WTC11 (cell line): ENCODE measurements at places on chromosomes 2 and 18.

GRCh38 chr2:18402831-18403230 lies 157.6 kb downstream of the RDH14 start:
- DNase-seq: no peak

GRCh38 chr2:170394641-170395387 lies 216.9 kb downstream of the MYO3B start:
- DNase-seq: no peak

DNA sequence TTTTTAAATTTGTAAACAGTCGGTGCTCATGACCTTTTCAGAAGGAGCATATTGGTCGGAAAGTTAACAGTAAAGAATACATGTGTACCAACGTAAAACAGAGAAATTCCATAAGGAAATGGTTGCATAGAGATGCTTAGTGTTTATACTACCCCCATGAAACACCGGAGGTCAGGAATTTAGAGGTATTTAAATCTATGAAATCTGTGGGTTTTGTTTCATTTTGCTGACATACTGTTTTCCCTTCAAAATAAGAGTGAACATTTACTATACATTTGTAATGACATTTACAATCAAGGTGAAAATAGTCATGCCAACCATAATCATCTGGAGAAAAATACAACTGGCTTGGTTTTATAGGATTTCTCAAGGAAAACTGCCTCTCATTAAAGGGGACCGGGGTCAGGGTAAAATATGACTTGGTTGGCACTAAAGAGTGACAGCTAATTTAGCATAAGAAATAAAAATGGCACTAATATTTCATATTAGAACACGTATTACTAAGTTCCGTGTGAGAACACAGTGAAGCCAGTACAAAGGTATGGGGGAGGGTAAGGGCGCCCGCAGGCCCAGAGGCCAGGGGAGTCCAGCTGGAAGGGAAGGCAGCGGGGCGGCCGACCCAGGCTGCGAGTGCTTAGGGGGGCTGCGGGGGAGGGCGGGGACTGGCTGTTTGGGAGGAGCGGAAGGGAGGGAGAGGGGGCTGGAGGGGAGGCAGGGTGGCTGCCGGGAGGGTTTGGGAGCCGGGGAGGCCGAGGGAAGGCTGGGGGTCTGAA lies 1.1 kb upstream of the RNU4ATAC start:
- no peak for DNase-seq

DNA sequence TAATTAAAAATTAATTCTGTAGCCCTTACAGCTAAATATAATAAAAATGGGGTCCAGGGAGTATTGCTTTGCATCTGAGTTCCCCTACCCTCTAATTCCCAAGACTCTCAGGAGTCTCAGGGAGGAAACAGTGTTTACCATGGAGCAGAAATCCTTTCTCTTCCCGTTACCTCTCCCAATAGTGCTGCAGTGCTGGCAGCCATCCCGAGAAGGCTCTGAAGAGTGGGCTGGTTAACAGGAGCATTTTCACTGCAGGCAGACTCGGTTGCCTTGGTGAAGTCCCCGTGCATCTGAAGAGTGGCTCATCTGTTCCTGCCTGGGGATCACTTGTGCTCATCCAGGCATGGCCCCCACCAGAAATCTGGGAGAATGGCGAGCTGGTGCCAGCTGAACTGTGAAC lies 41.8 kb upstream of the TMEM178A start:
- no peak for DNase-seq

DNA sequence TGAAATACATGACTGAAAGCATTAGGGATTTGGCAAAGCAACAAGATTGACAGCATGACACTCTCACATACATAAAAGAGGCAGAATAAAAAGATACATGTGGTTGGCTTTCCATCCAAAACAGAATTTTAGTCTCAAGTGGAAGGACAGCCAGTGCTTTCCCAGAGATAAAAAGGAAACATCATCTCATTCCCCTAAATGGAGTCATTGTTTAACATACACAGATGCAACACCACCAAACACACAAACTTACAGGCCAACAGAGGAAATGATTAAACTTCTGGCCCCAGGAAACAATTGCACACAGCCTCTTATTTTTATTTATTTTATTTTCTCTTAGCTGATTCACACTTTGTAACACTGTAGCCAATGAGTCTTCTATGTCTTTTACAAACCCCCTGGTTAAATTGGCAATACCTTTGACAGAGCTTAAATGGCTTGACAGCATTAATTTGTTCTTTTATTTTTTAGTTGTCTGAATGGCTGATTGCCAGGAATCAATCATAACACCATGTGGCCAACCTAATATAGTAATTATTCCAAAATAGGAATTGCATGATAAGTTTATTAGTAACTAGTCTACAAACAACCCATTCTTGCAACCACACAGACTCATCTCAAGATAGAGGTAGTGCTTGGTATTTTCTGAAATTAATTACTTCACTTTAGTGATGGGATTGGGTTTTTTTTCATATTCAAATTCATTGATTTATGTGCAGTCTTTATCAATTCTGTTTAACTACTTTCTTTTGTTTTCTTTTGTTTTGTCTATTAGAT lies 190.5 kb downstream of the RND3 start:
- DNase-seq: no peak

DNA sequence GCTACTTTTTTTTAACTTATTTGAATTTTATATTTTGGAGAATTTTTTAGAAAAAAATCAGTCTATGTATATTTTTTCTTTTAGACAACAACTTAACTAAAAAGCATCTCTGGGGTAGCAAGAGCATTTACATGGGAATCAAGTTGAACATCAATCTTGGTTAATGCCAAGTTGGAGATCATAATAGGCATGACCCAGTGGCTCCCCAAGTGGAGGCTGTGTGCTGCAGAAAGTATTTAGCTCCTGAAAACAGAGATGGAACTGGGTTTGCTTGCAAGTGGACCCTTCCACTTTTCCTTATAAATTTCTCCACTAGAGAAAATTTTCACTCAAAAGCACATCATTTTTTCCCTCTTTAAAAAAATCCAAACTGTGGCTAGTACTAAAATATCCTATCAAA lies 23.9 kb upstream of the CAVIN2 start:
- DNase-seq: peak; percentile 14

GRCh38 chr2:179913809-179914208 lies 52.4 kb upstream of the ZNF385B start:
- DNase-seq: no peak

DNA sequence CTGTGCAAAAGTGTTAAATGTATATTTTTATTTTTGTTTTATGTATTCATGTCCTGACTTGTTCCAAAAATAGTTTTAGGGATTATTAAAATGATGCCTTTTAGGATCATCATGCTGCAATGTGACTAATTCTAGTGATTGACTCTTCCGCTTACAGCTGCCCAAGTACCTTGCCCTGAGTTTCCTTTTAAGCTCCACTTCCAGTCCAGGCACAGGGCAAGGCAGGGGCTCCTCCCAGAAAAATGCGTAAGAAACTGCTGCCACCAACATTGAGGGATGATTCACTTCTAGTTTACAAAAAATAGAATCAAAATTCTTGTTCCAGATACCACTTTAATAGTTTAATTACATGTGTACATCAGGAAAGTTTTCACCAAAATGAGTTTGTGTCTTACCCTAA lies 116.4 kb downstream of the IRS1 start:
- no peak for DNase-seq

- no peak for DNase-seq
These were observed 93.8 kb downstream of the SCG2 start for GRCh38 chr2:223508372-223508771.

- DNase-seq: no peak
These were observed 163.9 kb downstream of the DDX1 start for GRCh38 chr2:15755528-15755927.

- no peak for DNase-seq
These were observed 81.5 kb downstream of the NCKAP5 start for GRCh38 chr2:133486771-133487191.

GRCh38 chr2:69483024-69483423 lies 45.8 kb upstream of the NFU1 start:
- DNase-seq: no peak

DNA sequence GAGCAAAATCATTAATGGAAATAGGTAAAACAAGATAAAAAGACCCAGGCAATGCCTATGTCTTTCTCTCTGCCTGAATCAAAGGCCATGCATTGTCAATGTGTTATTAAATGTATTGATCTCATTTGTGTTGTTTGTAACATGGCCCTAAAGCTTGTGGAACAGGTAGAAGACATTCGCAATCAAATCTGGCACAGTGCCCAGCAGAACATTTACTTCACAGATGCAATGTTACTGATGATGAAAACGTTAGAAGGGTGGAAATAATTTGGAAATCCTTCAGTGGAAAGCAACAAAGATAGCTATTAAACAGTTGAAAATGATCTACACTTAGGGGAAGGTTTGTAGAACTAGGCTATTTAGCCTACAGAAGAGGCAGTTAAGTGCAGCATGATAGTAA lies 368.2 kb downstream of the EPHA4 start:
- no peak for DNase-seq

DNA sequence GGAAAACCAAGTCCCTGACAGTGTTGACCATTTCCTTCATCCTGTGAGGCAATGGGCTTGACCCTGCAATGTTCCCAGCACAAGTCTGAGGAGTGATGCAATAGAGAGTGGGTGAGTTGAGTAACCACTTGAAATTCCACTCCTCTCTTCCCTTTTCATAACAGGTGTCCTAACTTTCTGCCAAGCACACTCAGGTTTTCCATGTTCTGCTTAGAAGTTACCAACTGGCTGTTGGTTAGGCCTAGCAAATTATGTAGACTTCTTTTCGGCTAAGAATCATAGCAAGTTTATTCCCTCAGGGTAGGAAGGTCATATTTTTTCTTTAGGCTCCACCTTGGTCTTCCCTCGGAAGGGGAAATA lies 11.5 kb downstream of the GNLY start:
- DNase-seq: no peak

- DNase-seq: no peak
These were observed 290.8 kb downstream of the DYSF start for GRCh38 chr2:71743995-71744675.

- DNase-seq: no peak
These were observed 87.9 kb upstream of the ATG16L1 start for GRCh38 chr2:233163486-233164103.

- DNase-seq: no peak
These were observed 193.2 kb upstream of the TWIST2 start for GRCh38 chr2:238654479-238655197.

DNA sequence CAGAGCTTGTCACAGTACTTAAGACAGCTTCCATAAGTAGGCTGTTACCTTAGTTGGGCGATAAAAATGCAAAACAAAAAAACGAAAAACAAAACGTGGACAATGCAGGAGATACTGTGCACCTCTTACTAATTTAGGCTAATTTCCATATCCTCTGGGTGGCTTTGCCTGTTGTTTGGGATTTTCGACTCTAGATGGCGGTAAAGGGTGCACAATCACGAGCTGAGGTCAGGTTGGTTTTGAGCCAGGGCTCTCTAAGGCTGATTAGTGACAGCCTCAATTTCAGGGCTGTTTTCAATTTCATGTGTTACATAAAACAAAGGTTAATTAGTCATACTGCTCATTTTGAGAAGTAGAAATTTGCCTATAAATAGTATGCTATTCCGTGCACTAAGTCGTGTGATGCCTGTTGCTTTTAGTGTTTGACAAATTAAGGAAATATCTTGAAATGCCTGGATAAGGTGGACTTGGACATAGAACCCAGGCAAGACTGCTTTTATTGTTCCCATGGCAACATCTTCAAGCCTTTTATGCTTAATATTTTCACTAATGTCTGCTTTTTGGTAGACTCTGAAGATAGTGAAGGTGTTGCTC lies 493.1 kb downstream of the SOCS6 start:
- peak; percentile 37 for DNase-seq

- no peak for DNase-seq
These were observed 53.2 kb downstream of the CSRNP3 start for GRCh38 chr2:165522719-165523118.

DNA sequence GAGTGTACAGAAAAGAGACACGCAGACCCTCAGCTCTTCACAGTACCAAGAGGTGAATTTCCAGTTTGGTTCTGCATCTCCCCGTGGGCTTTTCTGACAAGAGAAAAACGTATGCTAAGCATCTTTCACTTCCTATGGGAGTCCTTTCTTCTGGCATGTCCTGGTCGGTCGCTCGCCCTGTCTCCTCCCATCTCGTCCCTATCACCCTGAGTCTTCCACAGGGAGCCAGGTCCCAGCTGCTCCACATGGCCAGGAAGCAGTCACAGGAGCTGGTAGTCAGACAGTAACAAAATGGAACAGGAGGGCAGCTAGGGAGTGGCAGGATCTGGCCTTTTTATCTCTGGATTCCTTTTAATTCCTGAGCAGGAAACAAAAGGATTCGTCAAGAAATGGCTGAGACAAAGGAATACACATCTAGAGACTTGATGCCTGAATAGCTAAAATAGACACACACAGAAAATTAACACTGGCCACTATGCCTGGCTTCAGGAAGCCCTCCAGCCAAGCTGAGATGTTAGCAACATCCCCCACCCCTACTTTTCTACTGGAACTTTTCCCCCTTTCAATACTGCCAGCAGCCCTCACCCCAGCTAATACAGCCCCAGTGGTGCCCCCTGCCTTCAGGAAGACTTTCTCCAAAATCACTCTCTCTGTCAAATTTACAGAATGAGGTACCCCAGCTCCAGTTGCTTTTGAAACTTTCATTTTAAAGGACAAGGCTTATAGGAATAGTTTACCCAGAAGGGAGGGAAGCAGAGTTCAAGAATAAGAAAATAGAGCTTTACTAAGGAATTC lies 136.1 kb downstream of the DNER start:
- peak; percentile 32 for DNase-seq

DNA sequence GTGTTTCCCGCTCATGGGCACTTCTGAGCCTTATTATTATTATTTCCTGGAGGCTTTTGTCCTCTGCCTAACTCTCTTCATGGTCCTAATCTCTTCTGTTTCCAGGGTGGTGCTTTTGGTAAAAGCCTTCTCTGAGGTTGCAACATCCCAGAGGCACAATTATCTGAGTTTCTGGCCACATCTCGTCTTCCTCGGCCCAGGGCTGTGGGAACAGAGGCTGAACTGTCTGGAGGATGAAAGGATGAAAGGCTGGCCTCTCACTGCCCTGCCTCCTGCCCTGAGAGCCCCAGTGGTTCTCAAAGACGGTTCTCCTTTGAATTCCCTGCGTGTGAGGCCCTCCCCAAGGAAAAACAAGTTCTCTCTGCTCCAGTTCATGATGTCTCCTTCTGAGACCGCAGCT lies 13.8 kb downstream of the GYPC start:
- no peak for DNase-seq

DNA sequence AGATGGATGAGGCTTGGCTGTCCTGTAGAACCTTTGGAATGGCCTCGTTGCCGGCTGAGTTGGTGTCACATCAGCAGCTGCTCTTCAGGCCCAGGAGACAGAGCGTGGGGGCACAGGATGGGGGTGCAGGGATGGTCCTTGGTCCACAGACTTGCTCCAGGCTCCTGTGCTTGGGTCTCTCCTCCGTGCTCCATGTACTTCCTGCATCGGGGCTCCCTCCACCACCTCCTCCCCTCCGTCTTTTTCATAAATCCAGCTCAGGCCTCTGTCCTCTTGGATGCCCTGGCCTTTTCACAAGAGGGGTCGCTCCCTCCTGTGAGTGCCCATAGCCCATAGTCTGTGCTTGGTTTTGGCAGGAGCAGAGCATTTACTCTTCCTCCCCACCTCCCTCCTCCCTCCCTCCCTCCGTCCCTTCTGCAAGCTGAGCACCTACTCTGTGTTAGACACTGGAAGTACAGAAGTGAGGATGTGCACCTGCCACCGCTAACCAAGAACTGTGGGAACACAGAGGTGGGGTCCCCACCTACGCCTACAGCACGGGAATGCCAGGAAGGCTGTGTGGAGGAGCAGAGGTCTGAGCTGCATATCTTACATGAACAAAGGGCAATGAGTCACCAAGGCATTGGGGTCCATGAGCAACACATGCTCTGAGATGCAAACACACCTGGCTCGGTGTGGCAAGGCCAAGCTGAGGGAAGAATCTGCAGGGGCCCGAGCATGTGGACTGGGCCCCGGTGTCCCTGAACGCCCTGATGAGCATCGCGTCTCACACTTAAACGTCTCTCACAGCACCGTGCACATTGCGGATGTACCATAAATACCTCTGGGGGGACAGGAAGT lies 458.7 kb upstream of the HS6ST1 start:
- no peak for DNase-seq
